RWPE2 (cell line): ENCODE measurements at places on chromosomes 11 and 22.

GRCh38 chr22:47630741-47631534 lies 868.5 kb downstream of the TBC1D22A start:
- no peak for DNase-seq

DNA sequence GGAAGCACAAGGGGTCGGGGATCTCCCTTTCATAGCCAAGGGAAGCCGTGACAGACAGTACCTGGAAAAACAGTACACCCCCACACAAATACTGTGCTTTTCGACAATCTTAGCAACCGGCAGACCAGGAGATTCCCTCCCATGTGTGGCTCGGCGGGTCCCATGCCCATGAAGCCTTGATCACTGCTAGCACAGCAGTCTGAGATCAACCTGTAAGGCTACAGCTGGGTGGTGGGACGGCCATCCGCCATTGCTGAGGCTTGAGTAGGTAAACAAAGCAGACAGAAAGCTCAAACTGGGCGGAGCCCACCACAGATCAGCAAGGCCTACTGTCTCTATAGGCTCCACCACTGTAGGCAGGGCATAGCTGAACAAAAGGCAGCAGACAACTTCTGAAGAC lies 180.2 kb upstream of the SOX6 start:
- DNase-seq = no peak

DNA sequence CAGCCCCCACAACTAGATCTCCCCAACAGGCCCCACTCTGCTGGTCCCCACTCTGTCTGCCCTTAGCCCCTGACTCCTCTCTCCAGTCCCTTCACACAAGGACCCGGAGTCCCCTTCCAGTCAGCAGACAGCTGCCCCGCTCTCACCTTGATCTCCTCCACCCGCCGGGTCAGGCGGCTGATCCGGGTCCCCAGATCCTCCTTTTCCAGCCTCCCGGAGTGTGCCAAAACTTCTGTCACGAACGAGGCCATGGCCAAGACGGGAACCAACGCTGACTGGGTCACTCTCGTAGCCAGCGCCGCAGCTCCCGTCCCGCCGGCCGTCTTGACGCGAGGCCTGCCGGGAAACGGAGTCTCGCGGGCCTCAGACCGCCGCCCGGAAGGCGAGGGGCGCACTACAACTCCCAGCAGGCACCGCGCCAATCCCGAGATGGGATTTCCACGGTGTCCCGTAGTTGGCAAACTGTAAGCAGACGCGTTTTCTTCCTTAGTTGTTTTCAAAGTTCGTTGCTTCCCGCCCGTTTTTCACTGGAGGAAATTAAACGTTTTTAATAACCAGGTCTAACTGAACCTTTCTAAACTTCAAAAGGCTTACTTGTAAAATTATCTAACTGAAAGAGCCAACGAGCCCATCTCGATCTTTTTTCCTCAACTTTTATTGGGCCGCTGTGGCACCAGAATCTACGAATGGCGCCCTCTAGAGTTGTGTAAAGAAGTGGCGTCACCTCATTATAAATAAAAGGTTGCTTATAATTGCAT lies at the start of gene ZW10:
ZW10 (minus strand) TSS at position 277 of the 758 bp plus-strand sequence; CDS start at position 251, 26 bp downstream.
- peak; percentile 95 for DNase-seq

GRCh38 chr22:41893591-41894375 lies 21.1 kb downstream of the SHISA8 start:
- DNase-seq = no peak

- DNase-seq = no peak
These were observed 51.7 kb upstream of the PITPNB start for GRCh38 chr22:27970596-27971220.

- no peak for DNase-seq
These were observed 35.7 kb upstream of the MUC5AC start for GRCh38 chr11:1121813-1122663.

DNA sequence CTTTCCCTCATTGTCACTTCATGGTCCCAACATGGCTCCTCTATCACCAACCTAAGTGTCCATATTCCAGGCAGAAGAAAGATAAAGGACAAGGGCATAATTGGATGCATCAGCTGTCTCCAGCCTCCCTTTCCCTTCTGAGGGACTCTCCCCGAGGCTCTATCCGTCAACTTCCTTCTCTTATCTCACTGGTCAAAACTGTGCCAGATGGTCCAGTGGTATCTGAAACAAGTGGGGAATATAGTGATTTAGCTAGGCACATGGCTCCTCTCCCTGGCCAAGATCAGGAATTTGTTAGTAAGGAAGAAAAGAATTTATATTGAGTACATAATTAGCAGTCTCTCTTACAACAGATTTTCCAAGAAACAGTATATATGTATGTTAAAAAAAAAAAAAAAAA lies 12.6 kb upstream of the SPON1 start:
- DNase-seq = no peak

GRCh38 chr11:64711956-64712362 lies 11.0 kb downstream of the NRXN2 start:
- no peak for DNase-seq

GRCh38 chr11:38824573-38824972 lies 2226.5 kb upstream of the RAG2 start:
- DNase-seq = no peak

DNA sequence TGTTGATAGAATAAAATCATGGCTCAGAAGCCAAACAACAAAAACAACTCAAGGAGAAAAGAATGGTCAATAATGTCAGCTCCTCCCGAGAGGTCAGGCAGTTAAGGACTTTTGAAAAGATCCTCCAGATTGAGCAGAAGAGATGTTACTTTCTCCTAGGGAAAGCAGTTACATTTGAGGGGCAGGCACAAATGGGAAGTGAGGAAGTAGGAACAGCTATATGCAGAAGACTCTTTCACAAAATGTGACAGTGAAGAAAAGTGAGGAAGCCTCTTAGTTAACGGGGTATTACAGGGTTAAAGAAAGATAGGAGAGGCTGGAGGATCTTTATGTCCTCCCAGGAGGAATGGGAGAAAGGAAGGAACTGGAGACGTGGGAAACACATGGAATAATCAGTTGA lies 3.4 kb downstream of the DCHS1 start:
- DNase-seq = no peak

DNA sequence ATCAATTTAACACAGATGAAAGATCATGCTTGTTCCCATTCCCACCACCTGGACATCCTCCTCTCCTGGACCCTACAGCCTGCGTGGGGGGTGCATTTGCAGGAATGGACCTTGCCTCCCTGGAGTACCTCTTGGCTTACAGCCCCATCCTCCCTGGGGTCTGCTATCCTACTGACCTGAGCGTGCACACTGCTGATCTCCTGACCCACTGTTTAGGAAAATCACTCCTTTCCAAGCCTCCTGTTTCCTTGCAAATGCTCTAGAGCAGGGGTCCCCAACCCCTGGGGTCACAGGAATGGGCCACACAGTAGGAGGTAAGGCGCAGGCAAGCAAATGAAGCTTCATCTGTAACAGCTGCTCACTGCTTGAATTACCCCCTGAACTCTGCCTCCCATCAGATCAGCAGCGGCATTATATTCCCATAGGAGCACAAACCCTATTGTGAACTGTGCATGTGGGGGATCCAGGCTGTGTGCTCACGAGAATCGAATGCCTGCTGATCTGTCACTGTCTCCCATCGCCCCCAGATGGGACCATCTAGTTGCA lies 88.2 kb upstream of the SEPTIN5 start:
- no peak for DNase-seq

DNA sequence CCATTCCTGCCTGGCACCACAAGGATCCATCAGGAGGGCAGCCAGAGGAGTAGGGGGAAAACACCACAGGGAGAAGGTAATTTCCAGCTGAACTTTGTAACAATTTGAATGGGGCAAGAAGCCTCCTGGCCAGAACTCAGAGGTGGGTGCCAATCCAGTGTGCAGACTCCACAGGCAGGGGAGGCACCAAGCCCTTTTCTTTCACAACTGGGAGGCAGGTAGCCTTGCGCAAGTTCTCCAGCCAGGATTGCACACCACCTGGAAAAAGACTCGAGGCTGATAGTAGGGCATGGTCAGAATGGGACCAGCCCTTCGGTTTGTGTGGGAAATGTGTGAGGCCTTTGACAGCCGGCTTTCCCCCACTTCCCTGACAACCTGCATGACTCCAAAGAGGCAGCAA lies 161.9 kb upstream of the ARHGAP42 start:
- no peak for DNase-seq

- DNase-seq = no peak
These were observed 72.4 kb upstream of the NUP50 start for GRCh38 chr22:45091254-45091854.

- no peak for DNase-seq
These were observed 8.4 kb upstream of the ST14 start for GRCh38 chr11:130151196-130151595.
